Prostate gland (tissue), 2 donors: ENCODE measurements at places on chromosomes 6 and 20. TPM values are rescaled to one million over a fixed set of nuclear protein-coding genes. Genes with fewer than 3 reads are reported as not detected.

The FNDC11 gene
- 1.8 TPM for total RNA-seq

The SUN5 gene
- not detected for total RNA-seq

- peak; percentile 14 for DNase-seq
Observed at GRCh38 chr6:154301086-154301625, 55.4 kb downstream of the IPCEF1 start.

DNA sequence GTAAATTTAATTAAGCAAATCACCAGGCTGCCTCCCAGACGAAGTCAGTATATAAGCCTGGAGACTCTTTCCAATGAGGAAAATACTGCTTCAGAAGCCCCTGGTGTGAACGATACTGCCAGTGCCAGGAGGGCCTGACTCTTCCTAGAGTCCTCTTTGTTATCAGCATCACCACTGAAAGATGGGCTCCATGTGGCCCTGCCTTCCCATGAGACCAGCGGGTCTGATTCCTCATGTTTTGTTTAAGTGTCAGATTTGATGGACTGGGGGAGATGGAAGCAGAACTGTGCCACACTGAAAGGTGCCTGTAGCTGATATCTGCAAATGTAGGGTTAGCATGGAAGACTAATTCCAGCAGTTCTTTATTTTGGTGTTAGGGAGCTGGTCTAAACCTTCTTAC lies 7.9 kb downstream of the NQO2 start:
- no peak for DNase-seq

GRCh38 chr20:63917811-63918210 lies 22.9 kb downstream of the DNAJC5 start:
- no peak for DNase-seq

The TRIM15 gene
- total RNA-seq: not detected

GRCh38 chr20:33005132-33005566 lies 916 bp upstream of the SUN5 start:
- no peak for DNase-seq

GRCh38 chr20:3813848-3814581 lies 6.3 kb upstream of the AP5S1 start:
- DNase-seq: no peak

GRCh38 chr20:23148731-23149570 lies 62.8 kb upstream of the CD93 start:
- DNase-seq: no peak

The STX11 gene
- total RNA-seq: 1.4 TPM
